ENCODE measurements at places on chromosomes 3 and 15.
A peak's percentile ranks its signal among the peaks of the same experiment; 100 is the strongest.

DNA sequence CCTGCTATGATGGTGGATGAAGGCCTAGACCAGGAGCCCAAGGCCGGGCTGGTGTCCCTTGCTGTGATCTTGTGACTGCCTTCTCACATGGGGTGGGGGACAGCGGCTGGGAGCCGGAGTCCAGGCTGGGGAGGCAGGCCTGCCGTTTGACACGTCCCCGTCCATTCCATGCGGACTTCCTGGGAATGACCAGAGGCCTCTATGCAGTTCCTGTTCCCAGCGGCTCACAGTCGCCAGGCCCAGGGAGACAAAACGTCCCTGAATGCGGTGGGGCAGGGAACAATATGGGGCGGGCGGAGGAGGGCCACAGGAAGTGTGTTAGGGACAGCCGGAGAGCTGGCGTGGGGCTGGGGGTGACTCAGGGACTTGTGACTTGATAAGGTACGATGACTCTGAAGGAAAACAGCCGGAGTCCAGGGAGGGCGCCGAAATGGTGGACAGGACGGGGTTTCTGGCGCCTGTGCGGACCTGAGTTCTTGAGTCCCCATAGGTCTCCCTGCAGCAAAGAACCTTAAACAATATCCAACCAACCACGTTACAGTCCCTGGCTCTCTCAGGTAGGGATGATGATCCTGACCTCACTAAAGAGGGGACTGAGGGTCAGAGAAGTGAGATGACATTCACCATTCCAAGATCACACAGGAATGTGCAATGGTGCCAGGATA lies 40.5 kb upstream of the SMAD6 start:
- DNase-seq = no peak

DNA sequence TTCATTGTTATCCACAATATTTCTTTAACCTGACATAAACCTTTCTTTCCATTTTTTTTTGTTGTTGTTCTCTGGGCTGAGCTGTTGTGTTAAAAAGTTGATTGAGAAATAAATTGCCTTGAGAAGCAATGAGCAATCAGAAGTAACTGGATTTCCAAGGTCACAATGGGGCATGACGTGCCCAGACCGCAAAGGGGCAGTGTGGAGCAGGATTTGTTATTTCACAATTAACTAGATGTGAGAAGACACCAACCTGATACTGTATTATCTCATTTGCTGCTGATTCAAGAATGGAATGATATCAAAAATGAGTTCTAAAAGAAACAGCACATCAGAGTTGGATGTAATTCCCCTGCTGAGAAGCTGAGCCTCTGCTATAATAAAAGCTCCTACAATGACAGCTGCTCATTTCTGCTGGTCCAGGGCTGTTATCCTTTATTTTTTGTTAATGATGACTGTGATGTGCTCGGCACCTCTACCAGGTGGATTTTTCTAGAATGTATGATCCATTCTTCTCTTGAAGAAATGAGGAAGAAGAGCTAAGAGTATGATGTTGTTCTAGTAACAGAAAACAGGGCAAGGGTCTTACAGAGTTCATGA lies 28.1 kb downstream of the CPNE4 start:
- DNase-seq = peak; percentile 49

- DNase-seq = no peak
Measured at GRCh38 chr15:92920595-92921161, 20.6 kb downstream of the CHD2 start.

DNA sequence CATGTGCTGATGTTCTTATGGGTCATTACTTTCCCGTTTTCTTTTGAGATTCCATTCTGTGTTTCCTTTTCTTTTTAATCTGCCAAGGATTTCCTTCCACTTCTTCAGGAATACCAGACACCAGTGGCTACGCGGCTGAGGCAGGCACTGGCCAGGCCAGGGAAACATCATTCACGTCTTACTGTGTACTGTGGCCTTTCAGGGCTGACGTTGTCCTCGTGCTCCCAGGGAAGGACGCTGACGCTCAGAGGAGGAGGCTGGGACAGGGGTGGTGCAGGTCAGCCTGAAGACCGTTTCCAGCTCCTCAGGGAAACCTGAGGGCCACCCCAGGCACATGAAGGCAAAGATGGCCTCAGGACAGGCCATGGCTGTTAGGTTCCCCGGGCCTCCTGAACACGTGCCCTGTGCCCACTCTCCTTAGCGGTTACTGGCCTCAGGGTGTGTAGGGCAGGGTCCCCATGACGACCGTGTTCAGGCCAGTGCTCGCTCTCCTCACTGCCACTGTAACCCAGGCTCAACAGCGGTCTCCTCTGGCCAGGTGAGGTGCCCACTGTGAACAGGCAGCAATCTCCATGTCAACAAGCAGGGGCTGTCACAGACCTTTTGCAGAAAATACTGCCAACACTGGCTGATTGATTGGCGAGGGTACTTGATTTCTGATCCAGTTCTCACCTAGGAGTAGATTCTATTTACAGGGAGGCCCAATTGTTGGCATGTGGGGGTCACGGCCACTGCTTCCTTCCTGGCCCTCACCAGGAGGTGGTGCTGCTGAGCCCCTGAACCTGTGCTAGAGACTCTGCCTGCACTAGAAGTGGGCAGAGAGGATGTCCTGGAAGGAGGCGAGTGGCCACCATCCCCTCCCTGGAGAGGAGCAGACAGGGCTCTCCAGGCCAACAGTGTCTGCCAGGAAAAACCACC lies 169.5 kb downstream of the ATP10A start:
- peak; percentile 46 for DNase-seq

- DNase-seq = no peak
Measured at GRCh38 chr3:185807445-185808068, 17.3 kb downstream of the IGF2BP2 start.

- no peak for DNase-seq
Measured at GRCh38 chr3:169871129-169871886, 1.6 kb upstream of the LRRC31 start.

DNA sequence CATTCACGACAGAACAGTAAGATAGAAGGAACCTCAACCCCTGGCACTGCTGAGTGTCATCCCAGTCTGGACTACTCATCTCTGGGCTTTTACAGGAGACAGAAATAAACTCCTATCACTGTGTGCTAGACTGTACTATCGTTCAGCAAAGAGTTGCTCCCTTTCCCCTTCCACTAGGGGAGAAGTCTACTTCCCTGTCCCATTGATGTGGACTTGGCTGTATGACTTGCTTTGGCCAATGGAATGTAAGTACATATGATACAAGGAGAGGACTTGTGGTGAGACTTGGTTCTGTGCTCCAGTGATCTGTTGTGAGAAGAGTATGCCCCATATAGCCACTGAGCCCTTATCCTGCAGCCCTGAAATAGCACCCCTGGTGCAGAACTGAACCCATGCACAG lies 5.3 kb upstream of the KIF7 start:
- no peak for DNase-seq

DNA sequence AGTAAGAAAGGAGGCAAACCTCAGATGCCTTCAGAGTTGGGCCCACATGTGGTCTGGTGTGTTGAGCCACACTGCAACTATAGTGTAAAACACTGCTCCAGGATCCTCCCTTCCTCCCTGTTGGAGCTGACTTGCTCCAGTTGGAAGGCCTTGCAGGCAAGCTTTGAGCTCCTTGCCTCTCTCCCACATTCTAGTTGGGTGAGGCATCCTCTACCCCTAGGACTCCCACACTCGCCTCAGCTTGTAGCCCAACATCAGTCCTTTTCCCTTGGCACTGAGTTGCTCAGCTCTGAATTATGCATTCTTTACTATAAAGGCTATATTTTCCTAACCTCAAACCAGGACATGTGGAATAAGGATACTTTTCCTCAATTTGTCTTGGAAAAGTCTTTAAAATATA lies 143.9 kb downstream of the NECTIN3 start:
- no peak for DNase-seq

DNA sequence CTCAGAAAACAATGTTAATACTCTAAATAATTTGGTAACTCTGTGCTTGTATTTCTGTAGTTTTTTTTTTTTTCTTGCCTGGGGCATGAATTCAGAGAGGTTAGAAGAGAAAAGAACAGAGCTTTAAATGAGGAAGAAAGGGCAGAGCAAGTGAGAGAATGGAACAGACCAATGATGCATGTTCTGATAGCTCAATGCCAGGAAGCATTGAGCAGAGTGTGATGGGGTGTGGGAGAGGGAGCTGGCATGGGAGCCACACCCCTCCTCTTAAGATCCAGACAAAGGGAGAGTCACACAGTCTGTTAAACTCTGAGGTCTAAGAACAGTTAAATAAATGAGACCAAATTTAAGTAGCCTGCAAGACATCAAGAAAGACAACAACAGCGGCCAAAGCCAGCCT lies 538.6 kb downstream of the TUSC7 start:
- no peak for DNase-seq

GRCh38 chr15:72614810-72615532 lies 39.5 kb upstream of the GOLGA6B start:
- no peak for DNase-seq

DNA sequence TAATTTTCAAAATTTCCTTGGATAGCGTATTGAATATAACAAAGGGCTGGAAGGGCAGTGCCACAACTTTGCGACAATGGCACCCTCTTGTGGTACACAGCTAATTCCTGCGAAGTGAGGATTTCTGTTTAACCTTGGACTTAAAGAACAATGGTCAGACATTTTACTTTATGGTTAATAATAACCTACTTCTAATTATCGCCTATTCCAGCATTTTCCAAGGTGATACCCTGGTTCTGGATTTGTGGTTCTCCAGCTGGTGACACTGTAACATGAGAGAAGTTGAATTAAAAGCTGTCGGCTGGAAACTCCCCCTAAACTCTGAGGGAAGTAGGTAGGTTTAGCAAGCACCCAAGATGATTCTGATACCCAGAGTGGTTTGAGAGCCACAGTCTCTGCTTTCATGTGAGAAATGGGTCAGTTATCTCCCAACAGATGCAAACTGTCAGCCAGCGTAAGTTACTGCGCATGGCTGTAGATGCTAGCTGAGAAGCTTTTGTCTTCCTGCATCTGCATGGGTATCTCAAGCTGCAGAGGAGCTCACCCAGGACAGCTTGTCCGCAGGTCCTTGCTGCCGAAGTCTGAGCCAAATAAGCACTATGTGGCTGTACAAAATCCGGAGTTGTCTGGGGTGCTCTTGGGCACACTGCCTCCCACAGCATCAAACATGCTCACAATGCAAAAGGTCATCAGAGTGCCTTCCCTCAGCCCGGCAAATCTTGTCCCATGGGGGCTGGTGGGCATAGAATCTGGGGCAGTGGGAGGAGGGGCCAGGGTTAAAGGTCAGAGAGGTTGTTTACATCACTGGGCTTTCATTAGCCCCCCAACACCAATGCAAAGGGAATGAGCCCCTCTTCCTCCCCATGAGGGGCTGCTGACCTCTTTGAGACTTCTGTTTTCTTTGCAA lies 6.6 kb upstream of the CHSY1 start:
- DNase-seq = peak; percentile 57

DNA sequence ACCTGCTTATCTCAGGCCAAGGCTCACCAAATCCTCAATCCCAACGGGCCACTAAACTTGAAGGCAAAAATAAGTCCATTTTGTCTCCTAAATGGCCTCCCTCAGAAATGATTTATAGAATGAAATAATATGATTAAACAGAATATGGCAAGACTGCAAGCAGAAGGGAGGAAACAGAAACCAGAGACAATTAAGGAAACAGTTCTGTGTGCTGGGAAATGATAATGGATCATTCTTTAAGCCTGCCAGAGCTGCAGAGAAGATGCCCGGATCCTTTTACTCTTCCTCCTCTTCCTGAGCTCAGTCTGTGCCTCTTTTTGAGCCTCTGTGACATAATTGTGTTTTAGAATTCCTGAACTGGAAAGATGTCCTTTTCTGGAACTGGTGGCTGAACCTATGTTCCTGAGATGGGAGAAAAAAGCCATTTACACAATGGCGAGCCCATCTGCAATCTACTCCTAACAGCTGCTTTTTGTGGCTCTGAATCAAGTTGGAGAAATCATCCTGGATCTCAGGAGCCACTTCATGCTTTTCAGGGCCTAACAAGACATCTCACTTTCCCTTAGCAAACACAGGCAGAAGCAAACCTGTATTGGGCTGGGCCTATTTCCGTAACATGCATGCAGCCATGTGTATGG lies 2.8 kb upstream of the ABHD2 start:
- DNase-seq = peak; percentile 36

GRCh38 chr15:60964527-60964926 lies 264.6 kb downstream of the RORA start:
- DNase-seq = no peak

GRCh38 chr3:159916052-159916451 lies 72.6 kb upstream of the IL12A start:
- no peak for DNase-seq

- DNase-seq = peak; percentile 76
Measured at GRCh38 chr3:149717391-149718056, 34.8 kb downstream of the COMMD2 start.

- DNase-seq = no peak
Measured at GRCh38 chr3:16254916-16255315, 9.8 kb downstream of the DPH3 start.

DNA sequence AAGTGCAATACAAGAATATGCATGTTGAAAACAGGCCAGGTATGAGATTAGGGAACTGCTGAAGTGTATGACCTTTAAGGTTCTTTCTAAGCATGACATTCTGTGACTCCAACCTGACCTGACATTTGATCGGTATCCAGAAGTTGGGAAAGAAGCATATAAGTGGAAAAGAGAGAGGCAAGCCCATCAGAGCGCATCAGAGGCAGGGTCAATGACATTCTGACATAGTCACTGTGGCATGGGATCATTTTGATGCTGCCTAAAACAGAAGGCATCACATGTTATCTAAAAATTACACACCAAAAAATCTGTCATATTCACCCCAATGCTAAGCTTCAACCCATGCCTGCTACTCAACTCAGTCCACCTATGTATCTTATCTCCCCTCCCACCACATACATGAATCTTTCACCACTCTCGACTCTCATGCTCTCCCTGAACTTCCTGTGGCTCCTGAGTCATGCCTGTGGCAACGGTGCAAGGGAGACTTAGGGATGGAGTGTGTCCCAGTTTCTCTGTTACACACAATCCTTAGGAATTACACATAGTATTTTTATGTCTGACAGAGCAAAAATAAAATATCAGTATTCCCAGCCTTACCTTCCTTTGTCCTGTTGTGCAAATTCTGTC lies 20.5 kb upstream of the LRRN1 start:
- DNase-seq = no peak

GRCh38 chr3:115615001-115615814 lies 8.1 kb upstream of the GAP43 start:
- DNase-seq = no peak

GRCh38 chr15:52923626-52924025 lies 133.5 kb upstream of the ONECUT1 start:
- no peak for DNase-seq

- no peak for DNase-seq
Measured at GRCh38 chr15:75069301-75069925, 46.0 kb downstream of the PPCDC start.

Measured in adrenal gland (tissue), 19 donors.